Activated T-cell treated with anti-CD3 and anti-CD28 coated beads, Interleukin-2, amount 50 U/mL, for 72 hours (primary cell): ENCODE measurements at places on chromosomes 7 and 10. TPM values are rescaled to one million over a fixed set of nuclear protein-coding genes. Genes with fewer than 3 reads are reported as not detected.

- no peak for DNase-seq
Observed at GRCh38 chr7:147079921-147080420, 963.4 kb downstream of the CNTNAP2 start.

DNA sequence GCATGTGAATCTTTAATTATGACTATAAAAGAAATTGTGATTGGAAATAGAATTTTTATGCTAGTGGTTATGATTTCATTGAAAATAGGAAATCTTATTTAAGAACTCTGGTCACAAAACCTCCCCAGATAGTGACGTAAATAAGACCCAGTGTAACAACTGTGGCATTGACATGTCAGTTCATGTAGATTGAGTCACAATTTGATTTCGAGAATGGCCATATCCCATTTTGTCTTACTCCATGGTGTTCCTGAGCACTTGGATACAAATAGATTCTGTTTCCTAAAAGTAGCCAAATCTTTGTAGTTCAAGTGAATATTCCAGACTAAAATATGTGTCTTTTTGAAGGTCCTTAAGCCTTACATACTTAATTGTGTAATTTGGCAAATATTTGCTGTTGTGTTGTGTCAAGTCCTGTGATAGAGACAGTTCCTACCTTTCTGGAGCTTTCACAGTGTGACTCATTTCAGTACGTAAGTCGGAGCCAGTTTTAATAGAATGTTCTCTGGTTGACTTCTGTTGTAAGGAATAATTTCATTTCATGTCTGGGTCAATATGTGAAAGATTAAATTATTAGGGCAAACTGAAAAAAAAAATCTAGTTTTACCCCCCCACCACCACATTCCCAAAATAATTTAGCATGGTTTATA is 37.1 kb upstream of the TOMM7 start:
- no peak for DNase-seq

GRCh38 chr7:98186452-98187137 is 24.6 kb upstream of the BHLHA15 start:
- DNase-seq = no peak

- DNase-seq = peak; percentile 26
Observed at GRCh38 chr7:116167177-116167576, 43.2 kb upstream of the TES start.

- DNase-seq = no peak
Observed at GRCh38 chr7:5488286-5488878, 64.7 kb upstream of the TNRC18 start.

- peak; percentile 4 for DNase-seq
Observed at GRCh38 chr7:37916017-37916672, 472 bp downstream of the SFRP4 start.

GRCh38 chr10:97338041-97338440 is 3.5 kb upstream of the FRAT2 start:
- DNase-seq = no peak

GRCh38 chr7:44072364-44073231 is 7.2 kb upstream of the PGAM2 start:
- peak; percentile 50 for DNase-seq

CYP2C18 gene
- 3.1 TPM for total RNA-seq

FAM3C gene
- 27.1 TPM for total RNA-seq
